ENCODE measurements at places on chromosomes 7 and 10.

DNA sequence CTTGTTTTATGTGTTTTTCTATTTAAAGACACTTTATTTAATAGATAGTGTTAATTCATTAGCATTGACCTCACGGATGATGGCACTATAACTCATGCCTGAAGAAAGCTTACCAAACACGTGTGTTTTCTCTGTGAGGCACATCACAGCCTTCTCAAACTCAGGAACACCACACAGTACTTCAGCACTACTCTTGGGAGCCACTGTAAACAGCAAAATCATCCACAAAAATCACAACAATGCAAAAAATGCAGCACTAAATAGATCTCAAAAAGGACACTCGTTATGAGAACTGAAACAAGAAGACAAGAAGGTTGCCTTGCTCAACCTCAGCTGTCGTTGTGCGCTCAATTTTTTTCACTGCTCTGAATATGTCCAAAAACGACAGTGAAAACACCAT is 12.0 kb upstream of the PARP12 start:
- no peak for DNase-seq

- DNase-seq = no peak
Observed at GRCh38 chr10:109957092-109957797, 33.9 kb upstream of the XPNPEP1 start.

GRCh38 chr10:70418229-70418628 is 14.3 kb downstream of the EIF4EBP2 start:
- DNase-seq = no peak

- peak; percentile 72 for DNase-seq
Observed at GRCh38 chr7:151017953-151018420, 6.3 kb downstream of the ATG9B start.

DNA sequence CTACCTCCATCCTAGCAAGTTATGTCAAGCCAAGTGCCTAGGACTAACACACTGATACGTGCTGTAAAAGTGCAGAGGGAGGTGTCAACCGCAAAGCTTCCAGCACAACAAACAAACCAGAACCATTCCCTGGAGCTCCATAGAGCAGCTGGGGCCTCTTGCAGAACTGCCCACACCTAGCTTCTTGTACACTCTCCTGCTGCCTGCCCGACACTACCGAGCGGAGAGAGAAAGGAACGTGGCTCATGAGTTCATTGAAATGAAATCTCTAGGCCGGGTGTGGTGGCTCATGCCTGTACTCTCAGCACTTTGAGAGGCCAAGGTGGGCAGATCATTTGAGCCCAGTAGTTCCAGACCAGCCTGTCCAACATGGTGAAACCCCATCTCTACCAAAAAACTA is 73.5 kb downstream of the MKI67 start:
- DNase-seq = no peak
